CD4-positive, alpha-beta memory T cell (primary cell): ENCODE measurements at places on chromosomes 5 and 9. TPM values are rescaled to one million over a fixed set of nuclear protein-coding genes. Genes with fewer than 3 reads are reported as not detected.

GRCh38 chr5:79157305-79157704 lies 45.7 kb downstream of the BHMT start:
- DNase-seq, result no peak
- no peak overlapping the region for H3K27ac ChIP-seq
- no peaks in the 10 kb centered on the region for H3K4me1 ChIP-seq
- no peaks in the 10 kb centered on the region for H3K36me3 ChIP-seq
- no peak overlapping the region for H3K4me3 ChIP-seq
- H3K27me3 ChIP-seq, result no peaks in the 10 kb centered on the region

DNA sequence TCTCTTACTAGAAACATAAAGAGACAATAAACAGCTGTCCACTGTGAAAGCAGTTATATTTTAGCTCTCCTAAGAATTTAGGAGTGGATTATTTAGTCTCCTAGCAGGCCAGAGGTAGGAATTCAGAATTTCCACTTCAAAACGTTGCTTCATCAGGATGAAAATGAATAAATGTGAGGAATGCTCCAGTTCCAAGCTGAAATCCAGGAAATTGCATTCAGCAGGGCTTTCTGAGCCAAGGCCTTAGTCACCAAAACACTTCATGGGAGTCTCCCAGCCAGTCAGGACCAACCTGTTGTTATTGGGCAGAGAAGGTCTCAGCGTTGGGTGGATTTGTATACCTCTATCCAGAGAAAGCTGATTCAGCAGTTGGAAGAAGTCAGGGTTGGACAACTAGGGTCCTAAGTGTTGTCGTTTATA lies 1040.3 kb downstream of the TLE1 start:
- H3K36me3 ChIP-seq, result no peaks in the 10 kb centered on the region
- no peaks in the 10 kb centered on the region for H3K4me1 ChIP-seq

DNA sequence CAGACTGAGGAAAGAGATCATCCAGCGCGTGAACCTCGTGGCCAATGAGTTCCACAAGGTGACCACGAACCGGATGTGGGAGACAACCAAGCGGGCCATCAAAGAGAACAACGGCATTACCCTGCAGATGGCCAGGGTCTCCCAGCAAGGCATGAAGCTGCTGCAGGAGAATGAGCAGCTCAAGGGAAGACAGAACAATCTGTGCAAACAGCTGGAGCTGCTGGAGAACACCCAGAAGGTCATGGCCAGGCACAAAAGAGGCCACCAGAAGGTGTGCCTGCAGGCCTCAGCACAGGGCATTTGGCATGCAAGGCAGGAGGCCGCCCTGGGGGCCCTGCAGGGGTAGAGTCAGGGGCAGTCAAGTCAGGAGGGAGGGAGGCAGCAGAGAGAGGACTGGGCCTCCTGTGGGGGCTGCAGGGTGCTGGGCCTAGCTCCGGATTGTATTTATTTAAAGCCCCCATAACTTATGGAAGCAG lies 4.2 kb downstream of the PTRH1 start:
- H3K36me3 ChIP-seq, result no peaks in the 10 kb centered on the region
- no peak overlapping the region for H3K4me3 ChIP-seq
- peaks cover 36% of the 10 kb centered on the region for H3K4me1 ChIP-seq
- H3K27me3 ChIP-seq, result no peaks in the 10 kb centered on the region
- H3K27ac ChIP-seq, result no peak overlapping the region

Gene MARCOL
- not detected for total RNA-seq

Gene SDHA
- total RNA-seq, result 136 TPM

GRCh38 chr9:21070171-21070571 lies 7.6 kb downstream of the IFNB1 start:
- H3K4me1 ChIP-seq, result no peaks in the 10 kb centered on the region
- no peaks in the 10 kb centered on the region for H3K27me3 ChIP-seq
- H3K27ac ChIP-seq, result no peak overlapping the region
- no peaks in the 10 kb centered on the region for H3K36me3 ChIP-seq
- no peak for DNase-seq

DNA sequence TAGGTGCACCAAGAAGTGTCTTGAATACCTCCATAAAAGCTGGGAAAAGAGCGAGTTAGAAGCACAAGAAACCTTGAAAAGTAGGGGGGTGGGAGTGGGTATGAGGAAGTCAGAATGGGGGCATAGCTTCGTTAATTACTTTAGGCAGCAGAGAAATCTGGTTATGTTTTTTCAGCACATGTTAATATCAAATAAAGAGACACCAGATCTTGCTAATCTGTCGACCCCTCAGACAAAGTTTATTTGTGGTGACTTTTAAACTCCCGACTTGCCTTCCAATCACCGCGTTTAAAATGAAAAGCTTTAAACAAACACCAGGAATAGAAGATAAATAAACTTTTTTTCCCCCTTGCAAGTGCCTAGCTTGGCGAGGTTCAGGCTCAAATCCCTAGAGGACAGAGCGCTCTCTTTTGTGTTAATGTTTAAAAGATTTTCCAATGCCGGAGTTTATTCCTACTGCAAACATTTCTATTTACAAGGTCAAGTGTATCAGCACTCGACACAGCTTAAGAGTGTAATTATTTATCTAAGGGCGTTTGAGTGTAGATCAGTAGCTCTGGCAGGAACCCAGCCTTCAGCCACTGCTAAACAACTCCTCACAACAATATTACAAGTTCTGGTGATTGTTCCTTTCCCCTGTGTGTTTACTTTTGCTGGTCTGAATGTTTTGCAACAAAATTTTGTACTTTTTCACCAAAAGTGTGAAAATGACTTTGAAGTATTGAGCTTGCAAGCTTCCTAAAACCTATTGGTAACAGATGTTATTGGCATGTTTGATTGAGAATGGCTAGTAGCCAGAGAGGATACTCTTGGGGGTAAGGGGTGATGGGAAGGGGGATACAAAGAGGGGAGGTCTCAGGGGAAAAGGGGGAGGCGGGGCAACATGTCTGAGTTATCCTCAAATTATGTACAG lies 3.8 kb downstream of the GAS1 start:
- peaks cover 7% of the 10 kb centered on the region for H3K4me1 ChIP-seq
- no peak overlapping the region for H3K27ac ChIP-seq
- no peaks in the 10 kb centered on the region for H3K36me3 ChIP-seq
- H3K4me3 ChIP-seq, result no peak overlapping the region
- no peak for DNase-seq

Gene BTNL3
- not detected for total RNA-seq

Gene TNC
- not detected for total RNA-seq

GRCh38 chr5:79552984-79553383 lies 39.0 kb upstream of the HOMER1 start:
- no peaks in the 10 kb centered on the region for H3K36me3 ChIP-seq
- no peaks in the 10 kb centered on the region for H3K27me3 ChIP-seq
- H3K27ac ChIP-seq, result no peak overlapping the region
- no peak overlapping the region for H3K4me3 ChIP-seq

- no peak overlapping the region for H3K27ac ChIP-seq
- no peaks in the 10 kb centered on the region for H3K36me3 ChIP-seq
- no peak overlapping the region for H3K4me3 ChIP-seq
- H3K4me1 ChIP-seq, result no peaks in the 10 kb centered on the region
These were observed 188.9 kb downstream of the PDZD2 start for GRCh38 chr5:31827867-31828266.

Gene FAM114A2
- total RNA-seq, result 45.5 TPM

Gene CYLC2
- not detected for total RNA-seq

DNA sequence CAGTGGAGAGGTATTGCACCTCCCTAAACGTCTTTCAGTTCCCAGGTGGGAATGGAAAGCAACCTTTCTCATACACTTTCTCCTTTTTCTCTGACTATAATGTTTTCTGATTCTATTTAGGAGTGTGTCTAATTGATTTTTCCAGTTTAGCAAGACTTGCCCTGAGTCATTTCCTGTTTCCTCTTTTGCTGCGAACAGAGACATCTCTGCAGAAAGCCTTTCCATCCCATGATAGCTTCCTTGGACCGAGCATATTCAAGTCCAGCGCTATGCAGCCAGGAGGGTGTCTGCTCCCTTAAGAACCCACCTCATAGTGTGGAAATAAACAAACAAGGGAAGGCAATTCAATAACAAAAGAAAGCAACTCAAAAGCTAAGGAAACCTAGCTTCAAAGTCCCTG lies 60.0 kb upstream of the CDH6 start:
- no peak for DNase-seq
- H3K36me3 ChIP-seq, result no peaks in the 10 kb centered on the region
- H3K4me3 ChIP-seq, result no peak overlapping the region
- no peaks in the 10 kb centered on the region for H3K27me3 ChIP-seq

- H3K4me1 ChIP-seq, result no peaks in the 10 kb centered on the region
- no peak overlapping the region for H3K4me3 ChIP-seq
- no peak overlapping the region for H3K27ac ChIP-seq
- DNase-seq, result no peak
- no peaks in the 10 kb centered on the region for H3K27me3 ChIP-seq
These were observed 51.8 kb downstream of the RANBP17 start for GRCh38 chr5:170913573-170913972.

- no peak for DNase-seq
- no peak overlapping the region for H3K27ac ChIP-seq
- no peak overlapping the region for H3K4me3 ChIP-seq
- no peaks in the 10 kb centered on the region for H3K4me1 ChIP-seq
- no peaks in the 10 kb centered on the region for H3K27me3 ChIP-seq
These were observed 912.9 kb upstream of the SEMA6A start for GRCh38 chr5:117487556-117487955.

GRCh38 chr9:98658951-98659351 lies 49.8 kb downstream of the GABBR2 start:
- H3K4me1 ChIP-seq, result no peaks in the 10 kb centered on the region
- no peaks in the 10 kb centered on the region for H3K36me3 ChIP-seq
- no peak for DNase-seq
- H3K4me3 ChIP-seq, result no peak overlapping the region

Gene ROPN1L
- total RNA-seq, result 0.42 TPM

Gene PCDHB8
- not detected for total RNA-seq

Gene NTRK2
- 0.12 TPM for total RNA-seq

DNA sequence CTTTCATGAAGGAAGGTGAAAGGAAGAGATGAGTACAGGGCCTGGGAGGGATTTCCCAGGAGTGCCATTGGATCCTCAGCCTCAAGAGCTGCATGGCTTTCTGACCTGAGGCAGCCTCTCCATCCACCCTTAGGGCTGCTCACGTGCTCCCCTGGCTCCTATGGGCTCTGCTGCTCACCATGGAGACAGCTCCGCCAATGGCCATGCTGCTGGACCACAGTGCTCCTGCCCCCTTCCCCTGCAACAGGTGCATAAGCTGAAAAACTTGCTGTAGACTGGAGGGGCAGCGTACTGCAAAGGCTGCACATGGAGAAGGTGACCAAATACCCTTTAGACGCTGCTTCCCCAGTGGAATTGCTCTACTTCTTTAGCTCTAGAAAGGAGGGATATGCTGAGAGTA lies 112.7 kb upstream of the PANK3 start:
- no peaks in the 10 kb centered on the region for H3K27me3 ChIP-seq
- no peak for DNase-seq
- H3K4me1 ChIP-seq, result no peaks in the 10 kb centered on the region
- no peak overlapping the region for H3K27ac ChIP-seq

GRCh38 chr9:37747271-37747753 lies 6.3 kb upstream of the TRMT10B start:
- no peak overlapping the region for H3K4me3 ChIP-seq
- no peak overlapping the region for H3K27ac ChIP-seq
- no peaks in the 10 kb centered on the region for H3K27me3 ChIP-seq
- DNase-seq, result peak; percentile 50
- H3K36me3 ChIP-seq, result no peaks in the 10 kb centered on the region
- no peaks in the 10 kb centered on the region for H3K4me1 ChIP-seq
